ENCODE measurements at places on chromosomes 4 and X. TPM values are rescaled to one million over a fixed set of nuclear protein-coding genes. Genes with fewer than 3 reads are reported as not detected.

The MND1 gene
- 0.23 TPM for polyA plus RNA-seq

The USP11 gene
- 15.3 TPM for polyA plus RNA-seq

The UGT2A1 gene
- not detected for polyA plus RNA-seq

The FRMD7 gene
- polyA plus RNA-seq, result not detected

The CSAG1 gene
- polyA plus RNA-seq, result not detected

The ARR3 gene
- polyA plus RNA-seq, result not detected

The FAM47E gene
- polyA plus RNA-seq, result 1.9 TPM

The POLN gene
- not detected for polyA plus RNA-seq

The ODAM gene
- not detected for polyA plus RNA-seq

The TIGD4 gene
- polyA plus RNA-seq, result not detected

The ZNF732 gene
- 0.18 TPM for polyA plus RNA-seq

The PRDM8 gene
- polyA plus RNA-seq, result 0.31 TPM

The ADGRG2 gene
- polyA plus RNA-seq, result 0.50 TPM

The LIMCH1 gene
- 31.7 TPM for polyA plus RNA-seq

All from aorta (tissue), 5 donors.